ENCODE measurements at places on chromosomes 3 and 15.

DNA sequence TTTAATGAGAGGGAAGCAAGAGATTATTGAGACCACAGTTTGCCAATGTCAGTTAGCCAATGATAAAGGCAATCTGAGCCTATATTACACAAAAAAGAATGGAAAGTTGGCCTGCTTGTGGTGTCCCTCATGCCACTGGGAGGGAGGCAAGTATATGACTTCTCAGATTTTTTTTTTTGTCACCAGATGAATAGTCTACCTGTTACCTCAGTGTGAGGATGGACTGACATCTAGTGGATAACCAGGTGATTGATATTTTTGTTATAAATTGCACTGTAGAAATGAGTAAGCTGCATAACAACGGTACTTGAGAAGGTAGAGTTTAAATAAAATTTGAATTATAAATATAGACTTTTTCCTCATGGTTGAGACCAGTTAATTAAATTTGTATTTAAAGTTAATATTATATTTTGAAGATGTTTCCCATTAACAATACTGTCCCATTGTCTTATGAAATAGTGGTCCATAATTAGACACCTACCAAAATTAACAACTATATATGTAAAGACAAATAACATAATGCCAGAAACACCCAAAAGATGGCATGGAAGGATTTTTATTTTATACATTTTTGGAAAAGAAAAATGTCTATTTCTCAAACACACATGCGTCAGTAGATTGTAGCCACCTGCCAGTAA lies 237.8 kb upstream of the GADL1 start:
- no peak for DNase-seq

- no peak for DNase-seq
Observed at GRCh38 chr3:36580716-36581115, 183.6 kb downstream of the DCLK3 start.

DNA sequence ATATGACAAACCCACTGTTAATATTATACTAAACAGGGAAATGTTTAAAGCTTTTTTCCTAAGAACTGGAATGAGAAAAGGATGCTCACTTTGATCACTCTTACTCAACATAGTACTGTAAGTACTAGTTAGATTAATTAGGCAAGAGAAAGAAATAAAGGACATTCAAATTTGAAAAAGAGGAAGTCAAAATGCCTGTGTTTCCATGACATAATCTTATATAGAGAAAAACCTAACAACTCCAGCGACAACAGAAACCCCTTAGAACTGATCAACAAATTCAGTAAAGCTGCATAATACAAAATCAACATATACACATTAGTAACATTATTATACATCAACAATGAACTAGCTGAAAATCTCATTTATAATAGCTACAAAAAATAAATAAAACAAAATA lies 200.6 kb upstream of the ROBO1 start:
- DNase-seq = no peak

DNA sequence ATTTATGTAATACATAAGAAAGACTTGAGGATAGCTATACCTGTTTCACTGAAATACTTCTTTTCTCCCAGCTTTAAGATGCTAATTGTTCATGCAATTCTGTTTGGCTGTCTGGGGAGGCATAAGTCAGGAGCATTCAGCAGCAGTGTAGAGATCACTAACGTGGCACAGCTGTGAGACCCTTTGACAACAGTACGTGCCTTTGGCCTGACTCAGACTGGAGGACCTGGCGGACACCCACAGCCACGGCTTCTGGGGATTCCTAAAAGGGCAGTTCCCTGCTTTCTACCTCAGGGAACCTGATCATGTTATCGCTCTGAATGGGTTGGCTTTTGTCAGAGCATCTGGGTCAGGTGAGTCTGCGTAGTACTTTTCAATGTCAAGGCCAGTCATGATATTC lies 295.0 kb upstream of the ICE2 start:
- DNase-seq = no peak

- no peak for DNase-seq
Observed at GRCh38 chr3:63847718-63848450, 15.7 kb downstream of the THOC7 start.

- no peak for DNase-seq
Observed at GRCh38 chr3:171890398-171890797, 47.2 kb downstream of the TMEM212 start.

DNA sequence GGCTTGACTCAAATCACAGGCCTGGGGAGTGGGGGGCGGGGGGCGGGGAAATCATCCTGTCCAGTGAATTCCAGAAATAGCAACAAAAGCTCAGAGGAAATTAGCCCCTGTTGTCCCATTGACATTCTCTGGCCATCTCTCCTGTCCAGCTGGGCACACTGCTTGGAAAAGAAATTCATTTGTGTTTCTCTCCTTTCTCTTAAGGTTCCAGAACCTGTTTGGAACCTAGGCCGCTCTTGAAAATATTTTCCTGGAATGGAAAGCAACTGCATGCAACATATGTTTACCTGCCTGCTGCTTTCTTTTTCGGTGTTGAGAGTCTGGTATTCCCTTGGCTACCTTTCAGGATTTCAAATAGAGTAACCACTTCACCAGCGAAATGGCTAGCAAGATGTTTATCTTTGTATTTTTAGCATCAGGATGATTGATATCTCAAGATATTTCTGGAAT lies 169.0 kb downstream of the GHSR start:
- no peak for DNase-seq

GRCh38 chr3:55369141-55369847 lies 117.8 kb downstream of the WNT5A start:
- no peak for DNase-seq

DNA sequence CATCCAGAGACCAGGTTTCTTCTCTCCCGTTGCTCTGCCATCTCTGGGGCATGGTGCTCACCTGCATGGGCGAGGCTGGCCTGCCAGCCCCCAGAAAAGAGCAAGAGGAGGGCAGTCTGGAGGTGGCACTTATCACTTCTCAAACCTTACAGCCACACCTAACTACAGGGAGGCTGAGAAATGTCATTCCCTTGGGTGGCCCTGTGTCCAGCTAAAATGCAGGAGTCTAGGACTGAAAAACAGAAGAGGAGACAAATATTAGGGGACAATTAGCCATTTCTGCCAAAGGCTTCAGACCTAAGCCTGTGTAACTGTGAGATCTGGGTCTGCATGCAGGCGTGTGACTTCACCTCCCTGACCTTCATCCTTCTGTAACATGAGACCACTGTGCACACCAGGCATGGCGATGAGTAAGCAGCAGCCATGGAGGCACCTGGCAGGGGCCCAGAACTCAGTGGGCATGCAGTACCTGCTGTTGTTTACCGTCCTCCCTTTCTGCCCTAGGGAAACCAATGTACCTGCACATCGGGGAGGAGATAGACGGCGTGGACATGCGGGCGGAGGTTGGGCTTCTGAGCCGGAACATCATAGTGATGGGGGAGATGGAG lies 83.4 kb downstream of the MESD start:
- DNase-seq = no peak

- no peak for DNase-seq
Observed at GRCh38 chr3:37580237-37580636, 281.4 kb upstream of the CTDSPL start.

GRCh38 chr3:184758056-184758455 lies 46.2 kb upstream of the MAGEF1 start:
- DNase-seq = no peak

DNA sequence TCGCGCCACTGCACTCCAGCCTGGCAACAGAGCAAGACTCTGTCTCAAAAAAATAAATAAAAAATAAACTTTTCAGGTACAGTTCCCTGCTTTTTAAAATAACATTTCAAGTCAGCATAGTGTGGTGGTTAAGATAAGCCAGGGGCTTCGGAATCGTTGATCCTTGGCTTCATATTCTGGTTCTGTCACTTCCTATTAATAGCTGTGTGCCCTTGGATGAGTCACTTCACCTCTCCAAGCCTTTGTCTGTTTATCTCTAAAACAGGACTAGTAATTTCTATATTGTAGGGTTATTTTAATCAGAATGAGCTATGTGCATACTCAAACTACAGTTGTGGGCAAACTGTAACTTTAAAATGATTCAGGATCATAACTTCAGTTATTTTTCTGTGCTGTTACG lies 53.8 kb upstream of the SENP5 start:
- no peak for DNase-seq

DNA sequence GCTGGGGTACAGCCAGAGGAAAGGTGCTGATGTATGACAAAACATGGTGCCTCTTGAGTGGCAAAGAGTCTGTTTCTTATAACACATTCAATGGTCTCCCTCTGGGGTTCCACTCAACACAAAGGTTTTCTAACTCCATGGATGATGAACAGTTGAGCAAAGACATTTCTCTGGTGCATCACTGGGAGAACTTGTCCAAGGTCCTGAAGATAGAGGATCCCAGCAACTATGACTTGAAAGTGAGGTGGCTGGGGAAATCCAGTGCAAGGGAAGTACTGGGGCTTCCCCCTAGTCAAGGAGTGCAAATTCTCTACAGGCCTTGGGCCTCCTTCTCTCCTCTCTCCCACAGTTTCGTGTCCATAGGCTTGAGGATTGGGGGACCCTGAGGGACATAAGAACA lies 431.1 kb downstream of the WDR72 start:
- no peak for DNase-seq
